ENCODE measurements at places on chromosomes 7 and 10. TPM values are rescaled to one million over a fixed set of nuclear protein-coding genes. Genes with fewer than 3 reads are reported as not detected.

GRCh38 chr10:85979598-85979997 lies 387.0 kb downstream of the GRID1 start:
- no peak for DNase-seq

- peak; percentile 57 for DNase-seq
Observed at GRCh38 chr10:131701131-131701947, 199.5 kb upstream of the PPP2R2D start.

The SCD gene
- polyA plus RNA-seq = 12.6 TPM

GRCh38 chr7:81487516-81487915 lies 282.3 kb downstream of the HGF start:
- DNase-seq = no peak

- no peak for DNase-seq
Observed at GRCh38 chr7:132417103-132417906, 159.0 kb downstream of the PLXNA4 start.

DNA sequence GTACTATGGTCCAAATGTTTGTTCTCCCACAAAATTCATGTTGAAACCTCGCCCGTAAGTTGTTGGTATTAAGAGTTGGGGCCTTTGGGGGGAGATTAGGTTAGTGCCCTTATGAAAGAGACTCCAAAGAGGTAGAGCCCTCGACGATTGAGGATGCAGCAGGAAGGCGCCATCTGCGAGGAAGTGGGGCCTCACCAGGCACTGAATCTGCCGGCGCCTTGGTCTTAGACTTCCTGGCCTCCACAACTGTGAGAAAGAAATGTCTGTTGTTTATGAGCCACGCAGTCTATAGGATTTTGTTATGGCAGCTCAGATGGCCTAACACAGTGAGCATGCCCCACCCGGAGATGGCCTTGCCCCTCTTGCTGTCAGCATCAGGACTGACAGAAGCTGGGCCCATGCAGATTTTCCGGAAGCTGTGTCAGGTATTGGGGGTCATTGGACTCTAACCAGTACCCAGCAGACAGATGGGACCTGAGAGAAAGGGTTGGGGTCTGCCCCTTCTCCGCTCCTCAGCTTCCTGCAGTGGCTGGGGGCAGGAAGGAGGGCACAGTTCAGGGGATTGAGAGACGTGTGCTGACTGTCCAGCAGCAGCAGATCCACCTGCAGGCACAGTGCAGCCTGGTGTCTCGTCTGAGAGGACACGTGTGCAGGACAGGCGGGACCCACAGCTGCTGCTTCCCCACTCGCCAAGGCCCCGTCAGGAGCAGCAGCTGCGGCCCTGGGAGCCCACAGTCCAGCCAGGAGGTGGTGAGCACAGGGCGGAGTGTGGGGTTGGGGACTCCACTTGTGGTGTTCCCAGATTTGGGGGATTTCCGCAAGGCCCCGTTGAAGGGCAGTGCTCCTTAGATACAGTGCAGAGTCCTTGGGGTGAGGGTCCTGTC lies 47.8 kb downstream of the MGMT start:
- no peak for DNase-seq

GRCh38 chr10:3467052-3467951 lies 294.7 kb upstream of the PITRM1 start:
- peak; percentile 89 for DNase-seq

GRCh38 chr7:128167042-128167701 lies 73.9 kb upstream of the LEP start:
- no peak for DNase-seq

DNA sequence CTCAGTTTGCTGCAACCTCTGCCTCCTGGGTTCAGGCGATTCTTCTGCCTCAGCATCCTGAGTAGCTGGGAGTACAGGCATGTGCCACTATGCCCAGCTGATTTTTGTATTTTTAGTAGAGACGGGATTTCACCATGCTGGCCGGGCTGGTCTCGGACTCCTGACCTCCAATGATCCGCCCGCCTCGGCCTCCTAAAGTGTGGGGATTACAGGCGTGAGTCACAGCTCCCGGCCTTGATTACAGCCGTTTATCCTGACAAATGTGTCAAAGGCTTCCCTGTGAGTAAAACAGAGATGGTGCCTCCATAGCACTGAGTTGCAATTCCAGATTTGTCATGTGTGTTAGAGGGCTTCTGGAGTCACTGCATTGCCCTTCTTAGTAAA lies 273.7 kb downstream of the CCDC3 start:
- DNase-seq = no peak

DNA sequence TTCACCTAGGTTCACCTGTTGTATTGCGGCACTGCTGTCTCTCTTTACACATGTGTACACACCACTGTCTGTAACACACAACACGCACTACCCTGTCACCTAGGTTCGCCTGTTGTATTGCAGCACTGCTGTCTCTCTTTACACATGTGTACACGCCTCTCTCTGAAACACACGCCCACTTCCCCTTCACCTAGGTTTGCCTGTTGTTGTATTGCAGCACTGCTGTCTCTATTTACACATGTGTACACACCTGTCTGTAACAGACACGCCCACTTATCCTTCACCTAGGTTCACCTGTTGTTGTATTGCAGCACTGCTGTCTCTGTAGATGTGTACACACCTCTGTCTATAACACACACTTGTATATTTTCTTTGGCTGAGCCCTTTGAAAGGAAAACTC lies 51.5 kb downstream of the WDR37 start:
- DNase-seq = no peak

GRCh38 chr10:111110771-111111170 lies 33.9 kb downstream of the ADRA2A start:
- no peak for DNase-seq

- no peak for DNase-seq
Observed at GRCh38 chr7:129986600-129986999, 33.8 kb upstream of the UBE2H start.

DNA sequence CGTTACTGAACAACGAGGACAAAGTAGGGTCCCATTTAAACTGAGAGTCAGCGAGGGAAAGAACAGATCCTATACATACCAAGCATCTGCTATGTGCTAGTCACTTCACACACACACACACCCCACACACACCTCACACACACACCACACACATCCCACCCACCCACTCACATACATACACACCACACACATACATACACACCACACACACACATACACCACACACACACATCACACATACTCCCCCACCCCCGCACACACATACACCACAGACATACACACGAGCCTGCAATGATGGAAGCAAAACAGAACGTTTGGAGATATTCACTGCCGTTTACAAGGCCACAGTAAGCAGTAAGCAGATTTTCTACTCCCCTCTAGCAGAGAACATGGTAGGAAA lies 607 bp upstream of the GRB10 start:
- DNase-seq = no peak

GRCh38 chr10:127013691-127014473 lies 108.7 kb downstream of the DOCK1 start:
- DNase-seq = no peak

- DNase-seq = no peak
Observed at GRCh38 chr10:116565534-116565933, 19.8 kb downstream of the PNLIP start.

DNA sequence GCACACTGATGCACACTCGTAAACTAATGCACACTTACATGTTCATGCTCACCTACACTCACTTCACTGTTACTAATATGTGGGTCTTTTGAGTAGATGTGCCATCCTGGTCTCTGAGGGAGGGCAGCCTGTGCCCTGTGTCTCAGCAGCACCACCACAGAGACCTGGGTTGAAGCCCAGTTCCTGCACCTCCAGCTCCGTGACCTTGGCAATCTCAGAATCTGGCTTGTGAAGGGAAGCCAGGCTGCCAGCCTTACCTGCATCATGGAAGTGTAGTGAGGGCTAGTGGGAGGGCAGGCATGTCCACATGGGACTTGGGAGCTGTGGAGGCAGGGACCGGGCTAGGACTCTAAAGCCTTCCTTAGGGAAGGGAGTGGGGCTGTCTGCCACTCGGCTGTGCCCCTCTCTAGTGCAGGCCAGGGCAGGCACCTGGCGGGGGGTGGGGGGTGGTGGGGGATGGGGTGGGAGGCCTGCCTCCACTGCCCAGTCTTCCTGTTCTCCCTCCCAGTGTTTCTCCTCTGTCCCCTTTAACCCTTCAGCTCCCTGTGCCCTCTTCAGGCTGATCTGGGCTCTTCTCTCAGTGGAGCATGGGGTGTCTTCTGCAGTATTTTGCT lies 8.1 kb downstream of the ADCY1 start:
- DNase-seq = no peak

The ZNF37A gene
- polyA plus RNA-seq = 6.3 TPM

DNA sequence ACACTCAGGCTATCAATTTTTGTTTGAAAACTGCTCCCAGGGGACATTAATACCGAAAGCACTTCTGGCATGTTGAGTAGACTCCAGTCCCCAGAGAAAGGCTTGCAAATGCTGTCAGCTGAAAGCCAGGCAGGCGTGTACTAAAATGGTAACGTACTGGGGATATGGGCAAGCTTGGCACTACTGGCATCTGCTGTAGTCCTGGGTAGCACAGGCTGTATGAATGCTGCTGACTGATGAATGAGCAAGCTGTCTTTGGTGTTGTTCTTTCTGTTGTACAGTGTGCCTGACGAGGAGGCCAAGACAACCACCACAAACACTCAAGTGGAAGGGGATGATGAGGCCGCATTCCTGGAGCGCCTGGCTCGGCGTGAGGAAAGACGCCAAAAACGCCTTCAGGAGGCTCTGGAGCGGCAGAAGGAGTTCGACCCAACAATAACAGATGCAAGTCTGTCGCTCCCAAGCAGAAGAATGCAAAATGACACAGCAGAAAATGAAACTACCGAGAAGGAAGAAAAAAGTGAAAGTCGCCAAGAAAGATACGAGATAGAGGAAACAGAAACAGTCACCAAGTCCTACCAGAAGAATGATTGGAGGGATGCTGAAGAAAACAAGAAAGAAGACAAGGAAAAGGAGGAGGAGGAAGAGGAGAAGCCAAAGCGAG lies 53.5 kb upstream of the AGBL3 start:
- DNase-seq = peak; percentile 90

The COL17A1 gene
- polyA plus RNA-seq = 1.5 TPM

GRCh38 chr7:134744569-134744968 lies 34.9 kb upstream of the CALD1 start:
- DNase-seq = no peak

- peak; percentile 11 for DNase-seq
Observed at GRCh38 chr7:44119829-44120380, 3.4 kb downstream of the POLD2 start.

- DNase-seq = no peak
Observed at GRCh38 chr7:151757274-151757673, 119.6 kb downstream of the PRKAG2 start.

- DNase-seq = no peak
Observed at GRCh38 chr10:51425431-51425830, 274.0 kb downstream of the CSTF2T start.

DNA sequence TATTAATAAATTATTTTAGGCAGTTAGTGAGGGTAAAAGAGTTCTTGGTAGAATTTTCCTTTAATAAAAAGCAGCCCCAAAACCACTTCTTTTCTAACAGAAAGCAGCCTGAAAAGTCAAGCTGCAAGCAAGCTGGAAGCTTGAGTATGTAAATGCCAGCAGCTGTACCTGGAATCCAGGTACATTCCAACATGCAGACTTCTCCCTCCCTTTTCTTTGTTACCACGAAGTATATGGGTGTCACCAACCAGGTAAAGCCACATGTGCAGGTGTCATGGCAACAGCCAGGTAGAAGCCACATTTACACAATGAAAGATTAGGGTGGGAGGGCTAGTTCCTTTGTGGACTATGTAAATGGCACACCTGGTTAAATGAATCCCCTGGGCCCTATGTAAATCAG lies 114.6 kb downstream of the EPC1 start:
- no peak for DNase-seq

DNA sequence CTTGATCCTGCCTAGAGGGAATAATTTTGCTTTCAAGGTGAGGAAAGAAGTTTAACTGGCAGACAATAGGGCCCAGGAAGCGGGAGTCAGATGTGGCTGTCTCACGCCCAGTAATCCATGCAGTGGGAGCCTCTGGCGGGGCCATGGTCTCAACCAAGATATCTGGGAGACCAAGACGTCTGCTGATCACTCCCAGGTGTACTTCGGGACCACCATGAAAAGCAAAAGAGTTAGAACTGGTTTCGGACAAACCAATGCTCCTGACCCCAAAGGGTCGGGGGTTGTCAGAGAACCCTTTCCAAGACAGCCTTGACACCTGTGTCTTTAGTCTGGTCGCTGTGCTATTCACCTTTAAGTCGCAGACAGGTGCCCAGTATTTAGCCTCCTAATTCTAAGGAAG lies 256.9 kb upstream of the MBL2 start:
- no peak for DNase-seq

The ABCB4 gene
- polyA plus RNA-seq = 0.43 TPM

- no peak for DNase-seq
Observed at GRCh38 chr7:10708447-10708846, 265.2 kb upstream of the PHF14 start.

DNA sequence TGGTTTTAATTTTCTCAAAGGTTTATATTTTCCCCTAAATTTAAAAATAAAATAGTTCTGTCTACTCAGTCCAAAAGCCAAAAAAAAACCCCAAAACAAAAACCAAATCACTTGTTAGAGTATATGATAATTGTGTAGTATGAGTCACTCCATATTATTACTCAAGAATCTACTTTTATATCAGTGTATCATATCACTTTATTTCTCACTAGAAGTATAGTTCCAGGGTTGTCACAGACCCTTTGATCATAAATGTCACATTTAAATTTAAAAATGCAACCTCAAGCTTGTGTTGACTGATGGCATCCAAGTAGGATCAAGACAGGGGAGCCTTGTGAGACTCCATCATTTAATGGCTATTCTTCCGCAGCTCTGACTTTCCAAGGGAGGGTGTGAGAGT lies 61.0 kb downstream of the PAPSS2 start:
- DNase-seq = no peak

GRCh38 chr7:100888291-100888987 lies 1.1 kb downstream of the UFSP1 start:
- DNase-seq = no peak

The AUTS2 gene
- polyA plus RNA-seq = 24.8 TPM

- no peak for DNase-seq
Observed at GRCh38 chr7:102138676-102139075, 148.0 kb upstream of the SH2B2 start.

- DNase-seq = no peak
Observed at GRCh38 chr7:148045521-148045920, 545.0 kb upstream of the C7orf33 start.

- DNase-seq = no peak
Observed at GRCh38 chr7:29607259-29607658, 43.6 kb downstream of the PRR15 start.

DNA sequence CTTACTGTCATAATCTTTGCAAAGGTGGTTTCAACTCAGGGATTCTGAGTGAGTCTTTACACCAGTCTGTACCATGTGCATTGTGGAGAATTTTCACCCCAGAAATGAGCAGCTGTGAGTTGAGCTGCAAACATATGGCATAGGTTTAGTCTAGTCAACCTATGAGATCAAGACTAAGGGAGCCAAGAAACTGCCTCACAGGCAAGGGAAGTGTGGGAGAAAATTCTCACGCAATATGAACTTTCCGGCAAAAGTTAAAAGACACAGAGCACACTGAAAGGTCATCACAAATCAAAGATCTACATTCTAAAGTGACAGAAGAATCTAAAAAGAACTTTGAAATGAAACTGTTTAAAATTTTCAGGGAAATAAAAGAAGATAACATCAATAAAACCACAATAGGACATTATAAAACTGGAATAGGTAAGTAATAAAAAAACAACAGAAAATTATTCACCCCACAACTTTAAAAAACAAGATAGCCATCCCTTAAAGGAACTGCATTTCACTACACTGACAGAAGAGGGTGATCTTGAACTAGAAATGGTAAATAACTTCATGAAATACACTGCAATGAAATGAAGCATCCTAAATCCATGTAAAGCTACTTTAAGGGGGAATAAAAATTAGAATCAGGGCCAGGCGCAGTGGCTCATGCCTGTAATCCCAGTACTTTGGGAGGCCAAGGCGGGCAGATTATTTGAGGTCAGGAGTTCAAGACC lies 63.5 kb downstream of the LGI1 start:
- no peak for DNase-seq
